Astrocyte of the hippocampus (primary cell): ENCODE measurements at places on chromosomes 16 and 17.

- DNase-seq, result no peak
Observed at GRCh38 chr16:1784977-1785845, 2.5 kb downstream of the NUBP2 start.

- no peak for DNase-seq
Observed at GRCh38 chr17:17479209-17479608, 2.4 kb downstream of the MED9 start.

- DNase-seq, result peak; percentile 86
Observed at GRCh38 chr17:16329519-16330271, 23.6 kb downstream of the CENPV start.

- peak; percentile 87 for DNase-seq
Observed at GRCh38 chr16:11078812-11079459, 134.6 kb downstream of the CLEC16A start.

DNA sequence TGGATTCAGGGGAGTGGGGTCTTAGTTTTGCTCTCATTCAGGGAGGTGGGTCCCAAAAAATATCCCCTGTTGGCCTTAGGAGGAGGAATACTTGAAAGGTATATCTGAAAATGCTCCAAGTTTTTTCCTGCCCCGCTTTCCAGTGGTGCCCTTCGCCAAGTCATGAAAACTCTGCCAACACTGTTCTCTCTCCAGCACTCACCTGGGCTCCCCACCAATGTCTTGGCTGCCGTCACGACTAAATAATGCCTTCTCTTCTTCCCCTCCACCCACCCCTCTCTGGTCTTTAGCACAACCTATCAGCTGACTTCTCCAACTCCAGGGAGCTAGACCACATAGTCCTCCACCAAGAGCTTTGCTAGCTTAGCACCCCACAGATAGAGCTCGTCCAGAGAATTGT, 30.6 kb downstream of the ZFHX3 start:
- no peak for DNase-seq

DNA sequence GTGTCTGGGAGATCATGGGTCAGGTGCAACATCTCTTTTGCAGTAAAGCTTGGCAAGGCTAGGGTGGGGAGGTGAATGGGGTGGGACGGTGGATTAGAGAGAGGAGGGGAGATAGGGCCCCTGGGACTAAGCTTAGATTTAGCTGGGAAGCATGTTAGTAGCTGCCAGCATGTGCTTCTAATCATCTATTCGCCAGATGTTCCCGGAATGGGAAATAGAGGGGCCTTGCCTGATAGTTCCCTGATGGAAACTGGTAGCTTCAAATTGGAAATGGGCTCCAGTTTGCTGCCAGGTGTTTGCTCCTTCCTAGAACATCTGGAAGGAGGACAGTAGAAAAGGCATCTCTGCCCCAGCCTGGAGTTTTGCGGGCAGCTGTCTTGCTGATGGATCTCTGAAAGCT, 176.1 kb downstream of the CCDC182 start:
- DNase-seq, result no peak

DNA sequence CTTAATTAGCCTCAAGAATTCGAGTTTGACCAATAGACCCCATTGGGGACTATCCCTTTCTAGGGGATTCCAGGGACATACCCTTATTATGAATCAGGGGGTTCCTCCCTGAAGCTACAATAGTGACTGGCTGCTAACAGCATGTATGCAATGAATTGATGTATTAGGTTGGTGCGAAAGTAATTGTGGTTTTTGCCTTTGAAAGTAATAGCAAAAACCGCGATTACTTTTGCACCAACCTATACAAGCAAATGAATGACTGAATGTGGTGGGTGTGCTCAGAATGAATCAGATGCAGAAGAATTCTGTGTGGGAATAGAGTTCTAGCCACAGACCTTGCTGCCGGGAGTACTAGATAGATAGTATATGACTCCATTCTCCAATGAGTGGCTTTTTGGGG, 76.7 kb downstream of the HLF start:
- peak; percentile 74 for DNase-seq

DNA sequence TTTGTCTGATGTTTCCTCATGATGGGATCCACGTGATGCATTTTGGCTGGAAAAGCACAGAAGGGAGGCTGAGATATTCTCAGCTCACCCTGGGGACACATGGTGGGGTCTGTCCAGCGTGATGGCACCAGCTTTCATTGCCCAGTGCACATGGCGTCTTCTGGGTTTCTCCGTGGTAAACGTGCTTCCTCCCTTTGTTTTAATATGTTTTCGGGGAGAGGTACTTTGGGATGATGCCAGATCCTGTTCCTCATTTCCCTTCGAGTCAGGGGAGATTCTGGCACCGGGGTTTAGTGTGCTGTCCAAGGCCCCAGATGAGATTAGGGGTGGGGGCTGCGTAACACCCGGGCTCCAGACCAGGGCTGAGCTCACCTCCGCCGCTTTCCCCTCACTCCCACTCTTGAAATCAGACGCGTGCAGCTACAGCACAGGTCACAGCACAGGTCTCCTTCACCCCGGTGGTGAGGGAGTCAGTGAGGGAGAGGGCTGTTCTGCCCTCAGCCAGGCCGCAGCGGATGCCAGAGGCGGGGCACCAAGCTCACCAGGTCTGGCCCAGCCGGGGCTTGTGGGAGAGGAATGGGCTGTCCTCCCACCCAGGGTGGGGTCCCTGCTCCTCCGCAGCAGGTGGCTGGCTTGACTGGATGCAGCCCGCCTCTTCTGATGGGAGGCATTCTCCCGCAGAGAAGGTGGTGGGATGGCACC, 33.9 kb downstream of the COX4I1 start:
- no peak for DNase-seq

GRCh38 chr16:30525844-30526136, 576 bp downstream of the ZNF768 start:
- no peak for DNase-seq

GRCh38 chr16:81715358-81716196, 63.5 kb upstream of the PLCG2 start:
- no peak for DNase-seq

DNA sequence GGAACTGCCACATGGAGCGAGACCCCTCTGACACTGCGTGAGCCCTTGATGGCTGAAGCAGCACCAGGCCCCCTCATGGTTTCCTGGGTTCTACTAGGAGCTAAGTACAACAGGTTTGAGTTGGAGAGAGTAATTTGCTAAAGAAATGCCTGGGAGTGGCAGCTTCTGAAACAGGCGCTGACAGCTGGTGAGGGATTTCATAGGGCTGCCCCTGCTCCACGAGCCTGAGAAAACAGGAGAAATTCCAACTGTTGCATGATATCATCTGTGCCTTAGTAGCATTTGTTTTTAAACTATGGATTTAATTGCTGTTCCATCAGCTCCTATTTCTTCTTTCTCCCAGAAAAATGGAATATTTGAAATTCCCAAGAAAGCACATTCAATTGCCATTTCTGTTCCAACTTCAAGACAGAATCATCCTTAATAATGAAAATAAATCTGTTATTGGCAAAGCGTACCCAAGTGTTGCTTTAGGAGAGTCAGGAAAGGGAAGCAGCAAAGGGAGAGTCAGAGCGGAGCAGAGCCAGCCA, 78.8 kb upstream of the ANKFN1 start:
- DNase-seq, result no peak

DNA sequence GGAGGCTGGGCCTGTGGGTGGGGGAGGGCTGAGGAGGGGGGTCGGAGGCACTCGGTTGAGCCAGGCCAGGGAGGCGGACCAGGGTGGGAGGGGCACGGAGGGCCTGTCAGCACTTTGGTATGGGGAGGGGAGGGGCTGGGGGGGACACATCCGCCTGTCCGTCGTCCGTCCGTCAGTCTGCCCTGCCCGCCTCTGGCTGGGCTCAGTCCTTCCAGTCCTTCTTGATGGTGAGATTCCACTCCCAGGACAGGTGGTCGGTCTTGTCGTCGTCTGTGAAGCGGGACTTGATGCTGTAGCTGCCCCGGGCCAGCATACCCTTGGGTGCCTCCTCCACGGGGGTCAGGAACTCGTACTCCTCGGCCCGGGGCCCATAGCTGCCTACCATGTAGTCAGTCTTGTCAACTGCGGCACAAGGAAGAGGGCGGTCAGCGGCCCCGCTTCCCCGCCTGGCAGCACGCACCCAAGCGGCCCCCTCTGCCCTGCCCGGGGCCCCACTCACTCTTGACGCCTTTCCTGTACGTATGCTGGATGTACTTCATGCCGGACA, 2.4 kb downstream of the ARHGDIA start:
- DNase-seq, result peak; percentile 91

- peak; percentile 48 for DNase-seq
Observed at GRCh38 chr16:29230671-29231096, 175.8 kb downstream of the NPIPB11 start.

DNA sequence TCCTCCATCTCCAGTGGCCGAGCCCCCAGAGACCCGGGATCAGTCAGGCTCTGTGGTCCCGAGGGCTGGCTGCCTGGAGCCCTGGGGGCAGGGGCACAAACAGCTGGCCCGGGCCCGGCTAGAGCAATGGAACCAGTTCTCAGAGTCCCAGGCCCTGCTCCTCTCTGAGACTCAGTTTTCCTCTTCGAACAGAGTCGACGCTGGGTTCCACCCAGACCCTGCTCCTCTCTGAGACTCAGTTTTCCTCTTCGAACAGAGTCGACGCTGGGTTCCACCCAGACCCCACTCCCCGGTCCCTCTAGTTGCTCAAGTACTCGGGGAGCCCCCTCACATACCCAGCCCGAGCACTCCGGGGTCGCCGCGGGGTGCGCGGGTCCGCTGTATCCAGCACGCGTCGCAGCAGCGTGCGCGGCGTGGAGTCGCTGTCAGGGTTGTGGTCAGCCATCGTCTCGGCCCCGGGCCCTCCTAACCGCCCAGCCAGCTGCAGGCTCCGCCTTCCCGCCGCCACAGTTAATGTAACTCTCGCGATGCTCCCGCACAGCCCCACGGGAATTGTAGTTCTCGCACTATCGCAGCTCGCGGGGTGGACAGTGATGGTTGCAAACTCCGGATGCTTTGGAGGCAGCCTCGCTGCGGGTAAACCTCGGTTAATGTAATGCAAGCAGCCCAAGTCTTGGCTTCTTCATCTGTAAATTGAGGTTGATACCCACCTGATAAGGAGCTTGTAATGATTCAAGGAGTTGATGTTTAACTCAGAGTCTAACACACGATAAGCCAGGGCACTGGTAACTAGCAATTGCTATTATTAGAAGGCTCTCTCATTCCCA, 8.5 kb upstream of the THAP11 start:
- DNase-seq, result peak; percentile 95

DNA sequence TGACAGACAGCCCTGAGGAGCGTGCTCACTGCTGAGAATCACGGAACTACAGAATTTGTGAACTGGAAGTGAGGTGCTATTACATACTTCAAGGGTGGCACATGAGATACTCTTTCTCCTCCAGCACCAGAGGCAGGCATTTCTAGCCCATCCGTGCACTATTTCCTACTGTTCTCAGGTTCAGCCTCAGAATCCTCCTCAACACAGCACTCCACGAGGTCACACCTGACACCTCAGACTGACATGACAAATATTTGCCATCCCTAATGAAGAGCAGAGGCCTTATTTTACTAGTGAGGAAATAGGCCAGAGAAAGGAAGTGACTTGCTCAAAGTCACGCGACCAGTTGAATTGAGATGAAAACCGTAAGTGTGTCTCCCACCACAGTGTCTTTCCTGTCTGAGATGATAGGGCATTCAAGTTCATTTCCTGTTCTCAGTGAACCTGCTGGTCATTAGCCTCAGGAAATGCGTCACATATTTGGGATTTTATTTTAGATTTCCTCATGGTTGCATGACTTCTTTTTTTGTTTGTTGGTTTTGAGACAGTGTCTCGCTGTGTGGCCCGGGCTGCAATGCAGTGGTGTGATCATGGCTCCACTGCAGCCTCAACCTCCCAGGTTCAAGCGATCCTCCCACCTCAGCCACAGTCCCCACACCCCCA, 23.6 kb downstream of the SEZ6 start:
- DNase-seq, result no peak

GRCh38 chr16:86306011-86306644, 204.2 kb upstream of the FOXF1 start:
- no peak for DNase-seq

GRCh38 chr17:72404872-72405271, 284.1 kb downstream of the SOX9 start:
- no peak for DNase-seq

DNA sequence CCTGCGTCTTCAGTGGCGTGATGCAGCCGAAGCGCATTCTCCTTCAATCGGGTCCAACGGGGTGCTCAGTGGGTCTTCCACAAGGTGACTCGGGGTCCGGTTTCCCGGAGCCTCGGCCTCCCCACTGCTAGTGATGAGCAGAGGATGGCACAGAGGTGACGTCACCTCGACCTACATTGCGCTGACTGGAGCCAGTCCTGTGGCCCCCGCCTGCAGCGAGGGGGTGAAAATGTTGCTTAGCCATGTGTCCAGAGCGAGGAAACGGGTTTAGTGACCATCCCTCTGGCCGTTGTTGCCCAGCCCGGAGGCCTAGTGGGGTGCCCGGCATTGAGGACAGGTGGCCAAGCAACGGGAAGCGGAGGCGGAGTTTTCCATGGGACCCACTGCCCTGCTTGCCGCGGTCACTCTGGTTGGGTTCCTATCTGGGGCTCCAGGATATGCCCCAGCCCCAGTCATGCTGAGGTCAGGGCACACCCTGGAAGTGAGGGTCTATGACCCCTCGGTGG, 190.6 kb upstream of the CIBAR2 start:
- DNase-seq, result no peak

DNA sequence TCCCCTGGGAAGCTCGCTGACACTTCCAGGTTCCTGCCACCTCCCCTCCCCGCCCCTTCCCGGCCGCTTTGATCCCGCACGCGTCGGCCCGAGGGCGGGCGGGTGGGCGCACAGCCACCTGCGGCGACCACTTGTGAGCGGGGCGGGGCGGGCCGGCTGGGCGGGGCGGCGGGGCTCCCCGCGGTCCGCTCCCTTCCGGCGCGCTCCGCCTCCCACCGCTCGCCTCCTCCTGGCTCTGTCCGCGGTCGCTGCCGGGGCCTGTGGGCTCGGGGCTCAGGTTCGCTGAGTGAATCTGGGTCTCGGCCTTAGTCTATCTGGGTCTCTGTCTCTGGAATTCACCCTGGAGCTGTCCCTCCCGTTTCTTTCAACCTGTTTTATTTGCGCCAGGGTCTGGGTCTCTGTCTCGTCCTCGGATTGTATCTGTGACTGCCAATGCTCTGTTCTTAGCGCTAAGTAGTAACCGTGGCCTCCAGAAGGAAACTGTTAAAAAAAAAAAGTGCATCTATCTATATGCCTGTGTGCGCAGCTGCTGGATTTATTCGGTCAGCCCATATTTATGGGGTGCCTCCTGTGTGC, 2.7 kb upstream of the HES7 start:
- peak; percentile 67 for DNase-seq

- DNase-seq, result no peak
Observed at GRCh38 chr16:69936751-69937211, 14.4 kb upstream of the CLEC18A start.

DNA sequence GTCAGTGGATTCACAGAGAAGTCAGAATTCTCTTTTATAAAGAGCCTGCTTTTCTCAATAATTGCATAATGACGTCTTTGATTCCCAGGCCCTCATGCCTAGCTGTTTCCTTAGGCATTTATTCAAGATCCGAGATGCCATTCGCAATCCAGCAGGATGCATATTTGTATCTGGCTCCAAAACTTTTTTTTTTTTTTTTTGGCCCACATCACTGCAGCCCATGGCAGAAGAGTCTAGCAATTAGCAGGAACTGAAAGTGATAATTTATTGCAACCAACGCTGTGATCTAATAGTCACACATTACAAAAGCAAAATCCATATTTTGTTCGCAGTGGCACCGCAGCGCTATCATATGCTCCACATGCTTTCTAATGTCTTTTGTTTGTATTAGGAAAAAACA, 503.4 kb downstream of the MAF start:
- DNase-seq, result peak; percentile 10

GRCh38 chr17:28881533-28882056, 15.9 kb downstream of the FLOT2 start:
- no peak for DNase-seq

- DNase-seq, result no peak
Observed at GRCh38 chr17:32503251-32504165, 16.7 kb downstream of the CDK5R1 start.

- no peak for DNase-seq
Observed at GRCh38 chr16:879986-880385, 79.5 kb upstream of the GNG13 start.
